ENCODE measurements at places on chromosomes 12 and 14. TPM values are rescaled to one million over a fixed set of nuclear protein-coding genes. Genes with fewer than 3 reads are reported as not detected.

- DNase-seq = no peak
These were observed 25.8 kb downstream of the HIP1R start for GRCh38 chr12:122860854-122861586.

ACADS gene
- 56.7 TPM for total RNA-seq

DNA sequence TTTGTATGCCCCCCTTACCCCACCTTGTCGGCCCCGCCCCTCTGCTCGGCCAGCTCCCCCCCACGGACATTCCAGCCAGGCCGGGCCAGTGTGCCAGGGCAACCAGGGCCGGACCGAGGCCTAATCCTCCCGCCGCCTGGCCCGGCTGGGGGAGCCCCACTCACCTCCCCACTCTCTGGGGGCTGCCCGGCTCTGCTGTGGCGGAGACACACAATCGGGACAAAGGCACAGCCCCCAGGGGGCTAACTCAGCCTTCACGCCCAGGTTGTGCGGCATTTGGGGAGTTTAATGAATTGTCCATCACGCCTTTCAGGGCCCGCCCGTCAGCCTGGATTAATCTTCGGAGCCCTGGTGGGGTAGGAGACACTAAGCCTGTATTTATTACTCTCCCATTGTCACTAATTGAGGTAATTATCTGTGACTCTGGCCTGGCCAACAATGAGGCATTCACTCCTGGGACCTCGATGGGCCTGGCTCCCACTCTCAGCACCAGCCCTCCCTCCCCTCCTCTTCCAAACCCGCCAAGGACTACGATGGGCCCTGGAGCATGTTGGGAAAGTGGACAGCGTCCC lies 8.7 kb downstream of the WNT1 start:
- DNase-seq = no peak

DNA sequence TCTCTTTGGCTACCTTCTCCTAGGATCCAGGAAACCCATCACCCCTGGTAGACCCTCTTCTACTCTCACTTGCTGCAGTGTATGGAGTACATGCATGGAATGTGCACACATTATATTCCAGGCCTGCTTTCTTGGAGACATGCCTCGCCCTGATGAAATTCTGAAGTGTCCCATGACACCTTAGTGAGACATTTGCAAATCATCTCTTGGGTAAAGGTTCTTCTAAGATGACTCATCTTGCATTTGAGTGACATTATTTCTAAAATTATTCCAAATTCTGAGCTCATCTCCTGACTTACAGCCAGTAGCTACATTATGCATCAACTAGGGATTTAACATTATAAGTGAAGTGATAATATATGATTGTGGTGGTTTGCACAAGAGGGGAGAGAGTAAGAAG lies 49.8 kb downstream of the SDR9C7 start:
- no peak for DNase-seq

ISCA2 gene
- 10.8 TPM for total RNA-seq

CPNE6 gene
- not detected for total RNA-seq

YAF2 gene
- 78.2 TPM for total RNA-seq

NPFF gene
- not detected for total RNA-seq

HOXC11 gene
- not detected for total RNA-seq

GRCh38 chr12:98343002-98343567 lies 172.3 kb upstream of the TMPO start:
- no peak for DNase-seq

DNA sequence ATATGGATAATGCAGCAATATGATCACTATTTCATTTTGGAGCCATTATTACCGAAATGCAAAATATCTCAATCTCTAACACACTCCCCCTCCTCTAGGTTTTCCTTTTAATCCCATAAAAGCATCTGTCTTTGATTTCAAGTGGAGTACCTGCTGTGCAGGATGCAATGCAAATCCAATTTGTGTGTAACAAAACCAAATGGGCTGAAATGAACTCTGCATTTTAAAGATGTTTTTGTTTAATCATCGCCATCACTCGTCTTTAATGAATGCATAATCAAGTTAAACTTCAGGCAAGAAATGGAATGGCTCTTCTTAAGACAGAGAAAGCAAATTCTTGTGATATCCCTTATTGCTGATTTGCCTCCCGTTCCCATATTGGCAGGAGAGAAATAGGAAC lies 114.3 kb downstream of the SLC15A5 start:
- no peak for DNase-seq

GRCh38 chr14:100155049-100155621 lies 4.3 kb downstream of the DEGS2 start:
- no peak for DNase-seq

GRCh38 chr12:7503686-7504415 lies at the start of gene CD163:
Gene CD163, minus strand, starts transcription at chr12:7503777. Its CDS starts 87 bp downstream, at chr12:7503690.
- DNase-seq = no peak

PIWIL1 gene
- not detected for total RNA-seq

DAO gene
- not detected for total RNA-seq

GALNT16 gene
- 69.5 TPM for total RNA-seq

- DNase-seq = no peak
These were observed 197.3 kb upstream of the RGS6 start for GRCh38 chr14:71734885-71735284.

GRCh38 chr14:73712071-73712506 lies 2.1 kb downstream of the PNMA1 start:
- no peak for DNase-seq

GRCh38 chr14:53850714-53851296 lies 105.8 kb downstream of the BMP4 start:
- DNase-seq = no peak

DNA sequence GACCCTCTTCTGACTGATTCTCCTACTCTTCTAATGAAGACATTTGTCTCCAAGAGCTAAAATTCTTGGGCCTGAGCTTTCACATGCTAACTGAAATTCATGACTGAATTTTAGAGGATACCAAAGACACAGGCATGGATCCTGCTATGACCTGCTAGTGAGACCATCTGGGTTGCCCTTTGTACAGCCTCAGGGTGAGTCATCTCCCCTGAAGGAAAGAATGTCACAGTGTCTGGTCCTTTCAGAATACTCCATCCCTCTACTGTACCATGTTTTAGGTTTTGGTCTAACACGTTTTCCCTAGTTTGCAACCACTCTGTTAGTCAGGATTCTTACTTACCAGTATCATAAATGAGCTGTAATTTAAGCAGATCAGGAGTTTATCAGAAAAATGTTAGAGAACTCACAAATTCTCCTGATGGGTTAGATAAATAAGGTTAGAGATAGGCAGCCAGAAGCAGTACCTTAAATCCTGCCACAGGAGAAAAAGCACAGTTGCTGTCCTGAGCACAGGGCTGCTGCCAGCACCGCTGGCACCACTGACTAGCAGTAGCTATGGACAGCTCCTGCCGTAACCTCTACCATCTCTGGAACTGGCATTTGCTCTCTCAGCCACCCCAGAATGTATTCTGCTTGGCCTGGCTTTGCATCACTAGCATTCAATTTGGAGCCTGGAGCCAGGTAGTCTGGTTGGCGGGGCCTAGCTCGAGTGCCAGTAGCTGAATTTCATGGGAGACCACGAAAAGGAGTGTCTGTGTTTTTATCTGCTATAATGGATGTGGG lies 127.6 kb downstream of the ANO6 start:
- no peak for DNase-seq

DNA sequence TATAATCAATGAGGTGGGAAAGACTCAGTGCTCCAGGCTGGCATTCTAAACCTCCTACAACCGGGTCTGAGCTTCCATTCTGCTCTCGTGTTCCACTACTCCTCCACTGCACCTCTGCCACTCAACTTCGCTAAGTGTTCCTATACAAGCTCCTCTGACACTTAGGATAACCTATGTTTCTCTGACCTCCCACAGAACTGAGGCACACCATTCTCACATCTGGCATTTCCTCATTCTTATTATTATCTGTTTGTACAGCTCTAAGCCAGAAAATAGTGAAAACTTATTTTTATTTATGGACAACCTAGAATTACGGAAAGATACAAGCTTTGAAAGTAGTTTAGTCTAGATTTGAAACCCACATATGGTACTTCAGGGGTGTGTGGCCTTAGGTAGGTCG lies 127.0 kb downstream of the MED13L start:
- no peak for DNase-seq

- DNase-seq = no peak
These were observed 72.0 kb downstream of the C12orf56 start for GRCh38 chr12:64318605-64319004.

DNA sequence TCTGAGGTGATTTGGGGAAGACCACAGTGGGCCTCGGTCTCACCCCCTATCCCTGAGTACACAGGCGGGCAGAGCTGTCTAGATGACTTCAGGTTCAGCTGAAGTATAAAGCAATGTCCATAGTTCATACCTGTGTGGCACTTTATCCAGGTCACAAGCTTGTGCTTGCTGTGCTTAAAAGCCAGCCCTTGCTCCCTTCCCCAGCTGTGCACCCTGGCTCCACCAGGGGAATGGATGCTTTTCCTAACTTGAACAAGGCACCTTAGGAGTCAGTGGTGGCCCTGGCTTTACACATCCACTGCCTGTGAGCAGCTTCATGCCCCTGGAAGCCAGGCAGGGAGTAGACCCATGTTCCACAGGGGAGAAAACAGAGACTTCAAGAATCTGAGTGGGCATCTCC lies 5.5 kb downstream of the CARMIL3 start:
- DNase-seq = no peak

- no peak for DNase-seq
These were observed 56.2 kb upstream of the TSPAN9 start for GRCh38 chr12:3020850-3021435.

TMEM263 gene
- 39.7 TPM for total RNA-seq

SLC6A13 gene
- total RNA-seq = 4.5 TPM

CLEC4D gene
- 0.35 TPM for total RNA-seq

DNA sequence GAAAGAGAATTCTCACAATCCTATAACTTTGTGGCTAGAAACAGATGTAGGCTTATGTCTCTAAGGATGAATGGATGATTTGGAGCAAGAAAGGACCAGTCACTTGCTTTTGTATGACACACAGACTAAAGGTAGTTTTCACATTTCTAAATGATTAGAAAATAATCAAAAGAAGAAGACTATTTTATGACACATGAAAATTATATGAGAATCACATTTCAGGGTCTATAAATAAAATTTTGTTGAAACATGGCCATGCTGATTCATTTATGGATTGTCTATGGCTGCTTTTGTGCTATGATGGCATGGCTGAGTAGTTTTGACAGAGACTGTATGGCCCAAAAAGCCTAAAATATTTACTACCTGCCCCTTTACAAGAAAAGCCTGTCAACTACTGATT lies 49.4 kb upstream of the FRMD6 start:
- no peak for DNase-seq

- DNase-seq = no peak
These were observed 110.8 kb downstream of the LMO3 start for GRCh38 chr12:16495196-16495595.

GRCh38 chr14:39666386-39666785 lies 234.2 kb upstream of the FBXO33 start:
- no peak for DNase-seq

- DNase-seq = no peak
These were observed 19.5 kb downstream of the PRICKLE1 start for GRCh38 chr12:42570076-42570475.

- peak; percentile 38 for DNase-seq
These were observed 341.0 kb downstream of the ZFP36L1 start for GRCh38 chr14:68451696-68452373.

GALNT6 gene
- 1.9 TPM for total RNA-seq

IFNG-AS1 gene
- total RNA-seq = 0.60 TPM

CAPZA3 gene
- not detected for total RNA-seq

DNA sequence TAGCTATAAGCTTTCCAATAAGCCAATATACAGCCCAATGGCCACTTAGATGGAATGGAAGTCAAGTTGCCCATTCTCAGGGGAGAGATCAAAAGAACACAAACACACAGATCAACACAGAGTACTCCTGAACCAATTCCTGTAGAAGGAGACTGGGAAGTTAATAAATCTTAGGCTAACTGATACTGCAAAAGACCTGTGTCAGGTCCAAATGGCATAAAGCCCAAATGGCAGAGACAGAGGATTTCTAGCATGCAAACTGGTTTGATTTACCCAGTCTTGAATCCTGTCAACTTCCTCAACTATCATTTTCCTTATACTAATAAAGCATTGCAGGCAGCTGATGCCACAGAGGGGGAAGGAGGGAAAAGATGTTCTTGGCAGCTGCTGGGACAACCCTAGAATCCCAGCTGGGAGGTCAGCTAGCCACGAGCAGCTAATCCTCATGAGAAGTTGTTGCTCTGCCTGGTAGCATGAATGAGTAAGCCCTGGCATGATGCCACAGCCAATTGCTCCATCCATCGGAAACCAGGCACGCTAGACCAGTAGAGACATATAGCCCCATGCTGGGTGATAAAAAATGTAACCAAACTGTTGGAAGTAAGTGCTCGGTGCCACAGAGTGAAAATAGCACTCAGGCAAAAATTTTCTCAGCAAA lies 26.2 kb downstream of the ANG start:
- DNase-seq = peak; percentile 81

- DNase-seq = no peak
These were observed 31.9 kb downstream of the NT5DC3 start for GRCh38 chr12:103809154-103809553.

DNA sequence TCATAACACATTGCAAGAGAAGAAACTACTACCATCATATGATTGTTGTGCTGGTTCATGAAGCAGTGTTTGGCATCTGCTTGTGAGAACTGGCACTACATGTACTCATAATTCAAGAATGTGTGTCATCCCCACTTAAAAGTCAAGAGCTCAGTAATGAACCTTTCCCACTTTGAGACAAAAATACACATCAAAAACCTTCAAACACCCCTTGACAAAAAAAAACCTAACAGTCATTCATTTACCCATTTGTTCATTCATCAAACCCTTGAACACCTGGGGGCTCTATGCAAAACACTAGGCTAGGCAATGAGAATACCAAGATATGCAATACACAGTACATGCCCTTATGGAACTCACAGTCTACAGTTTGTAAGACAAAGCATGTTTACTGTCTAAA lies 40.0 kb downstream of the KIF21A start:
- DNase-seq = no peak

All from heart left ventricle (tissue), 16 donors.